Cardiac atrium fibroblast (primary cell): ENCODE measurements at places on chromosomes 1 and 21. TPM values are rescaled to one million over a fixed set of nuclear protein-coding genes. Genes with fewer than 3 reads are reported as not detected.

The KRTAP12-2 gene
- not detected in 2 replicates for total RNA-seq

The CSF3R gene
- total RNA-seq: under 0.01 TPM in 1 of 2 replicates, not detected in the other

The LGR6 gene
- total RNA-seq: not detected in 2 replicates

The CLCA4 gene
- not detected in 2 replicates for total RNA-seq

The PRKAA2 gene
- total RNA-seq: under 0.01 and 0.16 TPM in 2 replicates

The NR1I3 gene
- total RNA-seq: not detected in 2 replicates

The DCLRE1B gene
- 5.8 and 7.2 TPM in 2 replicates for total RNA-seq

The ATP6V1G3 gene
- not detected in 2 replicates for total RNA-seq

The LAMB3 gene
- 3.4 and 3.6 TPM in 2 replicates for total RNA-seq

The C4BPA gene
- total RNA-seq: under 0.01 TPM in 1 of 2 replicates, not detected in the other

The ATP1A2 gene
- 1.3 TPM in 1 of 2 replicates, not detected in the other for total RNA-seq

The CNIH3 gene
- 0.18 and 1.6 TPM in 2 replicates for total RNA-seq

The NEXN gene
- total RNA-seq: 12.5 and 26.5 TPM in 2 replicates

The SPATA46 gene
- total RNA-seq: not detected in 2 replicates
